ENCODE measurements at places on chromosomes 6 and 20.

GRCh38 chr6:144697801-144698200, 412.7 kb downstream of the UTRN start:
- DNase-seq: no peak

- no peak for DNase-seq
Observed at GRCh38 chr6:97669191-97670031, 386.4 kb upstream of the MMS22L start.

- DNase-seq: peak; percentile 17
Observed at GRCh38 chr6:2938632-2939083, 32.7 kb downstream of the SERPINB6 start.

DNA sequence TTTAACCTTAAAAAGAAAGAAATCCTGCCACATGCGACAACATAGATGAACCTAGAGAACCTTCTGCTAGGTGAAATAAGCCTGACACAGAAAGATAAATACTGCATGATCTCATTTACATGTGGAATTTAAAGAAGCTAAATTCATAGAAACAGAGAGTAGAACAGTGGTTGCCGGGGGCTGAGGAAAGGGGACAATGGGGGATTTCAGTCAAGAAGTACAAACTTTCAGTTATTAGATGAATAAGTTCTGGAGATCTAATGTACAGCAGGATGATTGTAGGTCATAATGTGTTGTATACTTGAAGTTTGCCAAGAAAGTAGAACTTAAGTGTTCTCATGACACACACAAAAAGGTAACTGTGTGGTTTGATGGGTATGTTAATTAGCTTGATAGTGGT, 204.3 kb upstream of the PRSS16 start:
- DNase-seq: no peak

DNA sequence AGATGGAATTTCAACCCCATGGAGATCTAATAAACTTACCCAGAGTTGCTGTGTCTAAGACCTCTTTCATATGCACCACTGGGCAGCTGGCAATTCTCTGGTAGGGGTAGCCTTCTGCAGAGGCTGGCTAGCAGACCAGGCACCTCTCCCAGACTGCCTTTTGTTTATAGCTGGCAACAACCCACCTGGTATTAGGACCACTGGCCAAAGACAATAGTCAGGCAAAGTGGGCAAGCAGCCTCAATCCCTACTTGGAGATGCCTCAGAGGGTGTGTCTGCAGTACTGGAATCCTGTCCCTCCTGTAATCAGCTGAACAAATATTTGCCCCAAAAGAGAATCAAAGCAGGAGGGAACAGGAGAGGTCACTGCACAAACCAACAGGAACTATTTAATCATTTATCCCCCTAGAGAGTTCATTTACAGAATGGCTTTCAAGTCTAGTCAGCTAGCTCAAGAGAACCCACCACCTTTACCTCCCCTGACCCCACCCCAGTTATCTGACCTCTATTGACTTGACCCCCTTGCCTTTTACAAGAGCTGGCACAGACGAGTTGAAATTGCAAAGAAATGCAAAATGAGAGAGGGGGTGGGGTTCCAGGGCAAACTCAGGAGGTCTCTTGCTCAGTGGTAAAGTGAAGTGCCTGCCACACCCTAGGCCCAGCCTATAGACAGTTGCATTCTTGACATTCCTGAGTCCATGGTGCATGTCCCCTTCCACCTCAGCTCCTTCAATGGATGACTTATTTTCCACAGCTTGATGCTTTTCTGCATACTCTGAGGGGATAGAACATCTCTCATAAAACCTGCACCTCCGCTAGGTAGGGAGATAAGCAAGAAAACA, 2.8 kb downstream of the BCL2L1 start:
- DNase-seq: peak; percentile 28

DNA sequence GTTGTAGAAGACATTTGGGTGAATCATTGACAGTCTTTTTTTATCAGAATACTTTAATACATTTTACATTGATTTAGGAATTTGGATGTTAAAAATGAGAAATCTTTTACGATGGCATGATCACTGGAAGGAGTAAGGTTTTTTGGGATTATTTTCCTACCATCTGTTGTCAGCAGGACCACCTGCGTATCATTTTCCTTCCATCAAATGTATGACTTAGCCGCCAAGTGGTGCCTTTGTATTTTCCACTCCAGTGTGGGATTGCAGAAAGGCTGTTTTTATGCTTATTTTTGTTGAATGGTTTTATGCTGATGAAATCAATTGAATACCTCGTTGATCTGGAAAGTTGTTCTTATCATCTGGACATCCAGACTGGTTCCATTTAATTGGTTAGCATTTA, 35.8 kb downstream of the AKAP12 start:
- DNase-seq: no peak

- no peak for DNase-seq
Observed at GRCh38 chr20:38129893-38130609, 35.0 kb downstream of the TGM2 start.

DNA sequence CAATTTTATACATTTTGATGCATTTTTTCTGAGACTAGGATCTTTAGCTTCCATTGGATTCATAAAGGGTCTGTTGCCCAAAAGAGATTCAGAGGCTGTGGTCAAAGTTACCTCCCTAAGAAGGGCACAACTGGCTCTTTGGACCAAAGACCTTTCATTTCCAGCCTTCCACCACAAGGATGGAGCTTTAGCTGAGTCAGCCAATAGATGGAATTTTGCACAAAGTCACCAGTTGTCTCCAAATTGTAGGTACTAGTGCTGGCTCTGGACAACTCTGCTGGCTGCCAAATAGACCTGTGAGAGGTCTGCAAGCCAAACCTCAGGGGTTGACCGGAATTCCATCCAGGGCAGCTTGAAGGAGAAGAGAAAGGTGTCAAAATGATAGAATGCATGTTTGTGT, 555 bp downstream of the BPIFA1 start:
- DNase-seq: no peak

DNA sequence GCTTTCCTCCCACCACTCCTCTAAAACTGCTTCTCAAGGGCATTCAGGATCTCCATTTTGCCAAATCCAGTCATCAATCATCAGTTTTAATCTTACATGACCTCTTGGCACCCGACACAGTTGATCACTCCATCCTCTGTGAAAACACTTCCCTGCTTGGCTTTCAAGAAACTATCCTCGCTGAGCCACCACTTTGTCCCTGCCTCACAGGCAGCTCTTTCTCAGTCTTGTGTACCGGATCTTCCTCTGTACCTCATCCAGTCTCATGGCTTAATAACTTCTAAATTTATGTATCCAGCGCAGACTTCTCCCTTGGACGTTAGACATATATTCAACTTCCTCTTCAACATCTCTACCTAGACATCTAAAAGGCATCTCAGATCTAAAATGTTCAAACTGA, 89.9 kb downstream of the BTBD9 start:
- no peak for DNase-seq

GRCh38 chr6:45587229-45588060, 209.7 kb upstream of the SUPT3H start:
- DNase-seq: no peak

DNA sequence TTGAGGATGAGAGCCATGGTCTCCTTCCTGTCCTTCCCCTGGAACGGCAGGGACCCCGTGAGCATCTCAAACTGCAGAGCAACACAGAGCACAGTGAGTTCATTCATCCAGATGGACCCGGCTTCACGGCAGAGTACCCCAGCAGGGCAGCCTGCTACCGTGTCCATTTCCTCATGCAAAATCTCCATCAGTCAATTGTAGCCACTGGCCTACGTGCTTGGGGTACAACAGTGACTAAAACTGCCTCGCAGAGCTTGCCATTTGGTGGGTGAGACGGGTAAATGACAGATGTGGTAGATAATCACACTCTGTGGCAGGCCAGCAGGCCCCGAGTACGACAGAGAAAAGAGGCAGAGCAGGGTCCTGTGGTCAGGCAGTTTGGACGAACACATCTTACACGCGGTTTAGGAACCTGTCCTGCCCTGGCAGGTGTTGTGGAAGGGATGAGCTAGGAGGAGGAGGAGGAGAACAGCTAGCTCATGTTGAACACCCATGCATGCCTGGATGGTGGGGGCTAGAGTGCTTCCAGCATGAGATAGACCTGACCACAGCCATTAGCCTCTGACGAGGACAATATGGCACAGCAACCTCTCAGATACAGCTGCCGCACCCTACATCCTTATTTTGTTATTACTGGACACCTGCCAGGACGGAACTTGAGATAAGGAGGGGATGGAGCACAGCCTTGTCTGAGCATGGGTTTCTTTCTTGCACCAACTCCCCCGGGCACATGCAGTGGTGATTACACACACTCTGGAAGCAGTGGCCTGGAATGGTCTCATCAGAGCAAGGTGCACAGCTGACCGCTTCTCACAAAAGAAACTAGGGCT, 95.6 kb downstream of the RAMACL start:
- peak; percentile 90 for DNase-seq

GRCh38 chr20:39164642-39165041, 202.5 kb downstream of the DHX35 start:
- DNase-seq: no peak
